ENCODE measurements at places on chromosomes 13 and 19.

DNA sequence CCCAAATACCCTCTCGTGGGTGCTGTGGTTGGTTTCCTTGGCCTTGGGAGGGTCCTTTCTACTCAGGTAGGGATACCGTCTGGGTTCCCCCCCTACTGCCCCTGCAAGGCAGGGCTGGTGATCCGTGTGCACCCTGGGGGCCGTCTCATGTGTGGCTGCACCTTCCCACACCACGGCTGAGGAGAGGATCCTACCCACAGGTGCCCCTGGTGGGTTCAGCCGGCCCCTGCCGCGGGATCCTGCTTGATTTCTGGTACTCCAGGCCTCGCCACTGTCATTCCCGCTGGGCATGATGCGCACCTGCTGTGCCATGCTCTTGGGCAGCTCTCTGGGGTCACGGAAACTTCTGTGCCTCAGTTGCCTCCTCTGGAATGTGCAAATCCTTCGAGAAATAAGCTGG lies 30.8 kb downstream of the EFNA2 start:
- DNase-seq: no peak

GRCh38 chr13:85657942-85658341 lies 141.3 kb downstream of the SLITRK6 start:
- no peak for DNase-seq

DNA sequence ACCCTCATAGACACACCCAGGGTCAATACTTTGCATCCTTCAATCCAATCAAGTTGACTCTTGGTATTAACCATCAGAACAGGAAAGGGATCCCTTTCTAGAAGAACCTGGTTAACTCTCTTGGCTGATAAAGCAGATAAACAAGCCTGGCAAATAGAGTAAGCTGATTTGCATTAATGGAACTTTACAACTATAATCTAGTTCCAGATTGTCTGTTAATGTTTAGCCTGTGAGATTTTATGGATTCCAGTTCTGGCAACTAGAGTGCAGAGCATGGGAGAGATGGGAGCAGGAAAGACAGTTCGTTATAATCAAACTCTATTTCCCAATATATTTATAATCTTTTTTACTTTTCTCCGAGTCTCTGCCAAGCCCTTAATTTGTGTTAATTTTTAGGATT lies 272.6 kb upstream of the KLHL1 start:
- no peak for DNase-seq

- DNase-seq: no peak
These were observed 68.8 kb downstream of the TSHZ3 start for GRCh38 chr19:31280287-31281006.

GRCh38 chr19:14510311-14511228 lies 7.6 kb downstream of the DNAJB1 start:
- no peak for DNase-seq

GRCh38 chr19:1356508-1356865 lies 27.2 kb upstream of the NDUFS7 start:
- DNase-seq: no peak

- DNase-seq: no peak
These were observed 1.7 kb downstream of the COL4A2 start for GRCh38 chr13:110308656-110309359.

- DNase-seq: no peak
These were observed 140.1 kb downstream of the RGCC start for GRCh38 chr13:41597348-41598041.

Data from ACHN (cell line).